ENCODE measurements at places on chromosomes 2 and 18.

DNA sequence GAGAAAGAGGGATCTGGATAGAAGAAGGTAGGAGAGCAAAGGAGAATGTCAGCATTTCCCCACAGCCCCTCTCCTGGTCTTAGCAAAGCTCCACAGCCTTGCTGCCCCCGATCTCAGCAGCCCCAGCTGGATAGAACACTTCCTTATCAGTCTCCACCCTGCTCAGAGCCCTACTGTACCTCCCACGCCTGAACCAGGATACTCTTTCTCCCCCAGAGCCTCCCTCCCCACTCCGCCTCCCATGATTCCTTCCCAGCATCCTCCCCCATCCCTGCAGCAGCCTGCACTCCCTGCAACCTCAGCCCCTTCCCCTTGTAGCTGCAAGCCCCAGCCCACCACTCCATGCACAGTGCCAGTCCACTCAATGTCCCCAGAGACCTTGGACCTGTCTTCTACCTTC, 25.8 kb downstream of the PLB1 start:
- H3K27me3 ChIP-seq: no peaks in the 10 kb centered on the region
- H3K36me3 ChIP-seq: no peaks in the 10 kb centered on the region
- H3K27ac ChIP-seq: no peak overlapping the region
- H3K4me1 ChIP-seq: no peaks in the 10 kb centered on the region

- no peaks in the 10 kb centered on the region for H3K27me3 ChIP-seq
- H3K36me3 ChIP-seq: no peaks in the 10 kb centered on the region
- no peak overlapping the region for H3K4me3 ChIP-seq
- peaks cover 63% of the 10 kb centered on the region for H3K4me1 ChIP-seq
- H3K27ac ChIP-seq: no peak overlapping the region
These were observed 12.2 kb downstream of the ROCK1 start for GRCh38 chr18:21099442-21099841.

- H3K36me3 ChIP-seq: peaks cover 4% of the 10 kb centered on the region
- peaks cover 27% of the 10 kb centered on the region for H3K4me1 ChIP-seq
- H3K27ac ChIP-seq: no peak overlapping the region
- H3K27me3 ChIP-seq: no peaks in the 10 kb centered on the region
These were observed 90.5 kb downstream of the USP40 start for GRCh38 chr2:233476063-233476410.

- H3K4me3 ChIP-seq: no peak overlapping the region
- H3K4me1 ChIP-seq: no peaks in the 10 kb centered on the region
- H3K27me3 ChIP-seq: no peaks in the 10 kb centered on the region
- no peaks in the 10 kb centered on the region for H3K36me3 ChIP-seq
- no peak overlapping the region for H3K27ac ChIP-seq
These were observed 98.3 kb downstream of the KLHL14 start for GRCh38 chr18:32674491-32674890.

DNA sequence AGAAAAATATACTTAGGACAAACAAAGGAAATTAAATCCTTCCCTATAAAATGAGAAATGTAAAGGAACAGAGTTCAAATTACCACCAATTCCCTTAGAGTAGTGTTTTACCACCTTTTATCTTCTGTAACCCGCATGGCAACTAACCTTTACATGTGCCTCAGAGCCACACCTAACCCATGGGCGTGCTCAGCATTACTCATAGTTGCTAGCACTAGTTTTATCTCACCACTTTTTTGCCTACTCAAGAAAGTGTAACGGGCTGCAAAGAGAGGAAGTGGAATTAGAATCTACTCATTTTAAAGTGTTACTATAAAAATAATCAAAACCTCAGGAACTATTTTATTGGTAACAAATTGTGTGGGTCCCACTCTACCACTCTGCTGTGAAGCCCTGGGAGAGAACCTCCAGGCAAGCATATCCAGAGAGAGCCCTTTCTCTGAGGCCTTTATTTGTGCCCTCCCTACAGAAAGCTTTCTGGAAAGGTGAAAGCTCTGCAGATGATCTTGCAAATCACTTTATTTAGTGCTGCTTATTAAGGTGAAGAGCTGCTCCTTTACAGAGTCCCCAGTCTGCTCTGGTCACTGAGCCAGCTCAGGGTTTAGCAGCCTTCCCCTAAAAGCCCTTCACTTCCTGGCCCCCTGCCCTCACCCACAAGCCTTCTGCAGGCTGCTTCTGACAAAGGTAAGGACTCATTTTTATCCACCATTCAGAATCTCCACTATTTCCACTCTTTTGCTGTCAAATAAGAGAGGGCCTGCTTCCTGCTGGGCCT, 98.8 kb downstream of the TRABD2A start:
- H3K4me3 ChIP-seq: no peak overlapping the region
- no peaks in the 10 kb centered on the region for H3K36me3 ChIP-seq
- H3K4me1 ChIP-seq: no peaks in the 10 kb centered on the region
- no peak overlapping the region for H3K27ac ChIP-seq
- H3K27me3 ChIP-seq: no peaks in the 10 kb centered on the region

- no peaks in the 10 kb centered on the region for H3K4me1 ChIP-seq
- H3K4me3 ChIP-seq: no peak overlapping the region
- H3K27me3 ChIP-seq: no peaks in the 10 kb centered on the region
- H3K36me3 ChIP-seq: no peaks in the 10 kb centered on the region
- no peak for DNase-seq
- H3K27ac ChIP-seq: no peak overlapping the region
These were observed 78.0 kb downstream of the UPP2 start for GRCh38 chr2:158179660-158180059.

- H3K27me3 ChIP-seq: peaks cover 8% of the 10 kb centered on the region
- H3K27ac ChIP-seq: no peak overlapping the region
- H3K4me3 ChIP-seq: peak overlapping the region; percentile 93
These were observed 1.2 kb upstream of the BCL11A start for GRCh38 chr2:60554646-60555065.

DNA sequence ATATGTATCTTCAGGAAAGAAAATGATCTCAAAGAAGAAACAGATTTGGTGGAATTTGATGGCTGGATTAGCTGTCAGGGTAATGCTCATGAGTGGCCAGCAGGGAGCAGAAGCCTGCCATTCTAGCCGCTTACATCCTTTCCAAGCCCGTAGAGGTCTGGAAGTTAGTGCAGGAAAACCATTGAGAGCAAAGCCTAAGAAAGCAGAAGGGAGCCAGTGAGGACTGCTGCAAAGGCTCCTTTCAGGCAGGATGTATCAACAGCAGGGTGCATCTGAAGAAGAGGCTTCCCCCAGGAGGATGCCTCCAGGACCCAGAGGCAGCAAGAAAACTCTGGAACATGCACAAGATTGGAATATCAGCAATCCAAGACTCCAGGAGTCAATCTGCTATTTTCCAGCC, 22.9 kb upstream of the LBH start:
- no peak for DNase-seq
- H3K4me3 ChIP-seq: no peak overlapping the region
- no peaks in the 10 kb centered on the region for H3K36me3 ChIP-seq
- H3K4me1 ChIP-seq: no peaks in the 10 kb centered on the region
- no peaks in the 10 kb centered on the region for H3K27me3 ChIP-seq
- no peak overlapping the region for H3K27ac ChIP-seq

DNA sequence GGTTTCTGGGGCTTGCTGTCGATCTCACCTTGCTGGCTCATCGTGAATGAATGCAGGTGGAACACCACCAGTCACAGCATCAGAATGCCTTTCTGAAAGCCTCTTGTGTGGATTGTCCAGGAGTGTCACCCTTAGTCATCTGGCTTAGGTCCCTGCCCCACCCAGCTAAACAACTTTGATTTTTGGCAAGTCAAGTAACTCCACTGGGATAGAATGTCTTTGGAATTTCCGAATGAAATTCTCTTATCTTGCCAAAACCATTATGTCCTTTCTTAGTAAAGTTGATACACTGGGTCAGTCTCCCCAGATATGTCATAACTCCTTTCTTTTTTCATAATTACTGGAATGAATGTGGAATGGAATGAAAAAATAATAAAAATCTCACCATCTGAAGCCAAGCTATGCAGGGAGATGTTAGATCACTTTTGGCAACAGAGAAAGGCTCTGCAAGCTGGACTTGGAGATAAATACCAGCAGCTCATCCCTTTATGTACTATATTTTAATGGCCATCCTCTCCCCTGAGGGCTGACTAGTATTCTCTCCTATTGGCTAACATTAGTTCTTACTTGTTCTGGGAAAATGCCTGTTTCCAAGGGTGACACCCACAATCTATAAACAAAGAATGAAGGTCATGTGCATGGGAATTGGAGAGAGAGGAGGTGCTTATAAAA, 35.4 kb downstream of the INSIG2 start:
- H3K4me3 ChIP-seq: no peak overlapping the region
- H3K36me3 ChIP-seq: no peaks in the 10 kb centered on the region
- no peaks in the 10 kb centered on the region for H3K27me3 ChIP-seq
- no peak for DNase-seq
- H3K27ac ChIP-seq: peak overlapping the region; percentile 69
- peaks cover 39% of the 10 kb centered on the region for H3K4me1 ChIP-seq

- no peak overlapping the region for H3K4me3 ChIP-seq
- DNase-seq: no peak
- H3K27ac ChIP-seq: no peak overlapping the region
- no peaks in the 10 kb centered on the region for H3K4me1 ChIP-seq
- H3K27me3 ChIP-seq: no peaks in the 10 kb centered on the region
These were observed 395.0 kb upstream of the CRIM1 start for GRCh38 chr2:35960596-35960995.

GRCh38 chr18:37734406-37734805, 168.8 kb upstream of the CELF4 start:
- H3K27ac ChIP-seq: no peak overlapping the region
- H3K27me3 ChIP-seq: no peaks in the 10 kb centered on the region
- DNase-seq: no peak

- peak; percentile 38 for DNase-seq
- H3K4me3 ChIP-seq: peak within 1 kb of the TSS; percentile 80
- H3K4me1 ChIP-seq: peaks cover 18% of the 10 kb centered on the region
- H3K27me3 ChIP-seq: no peaks in the 10 kb centered on the region
- no peaks in the 10 kb centered on the region for H3K36me3 ChIP-seq
These were observed at the start of gene HDHD2 for GRCh38 chr18:47150029-47150823. TSS of gene HDHD2 (minus strand) at chr18:47150500. CDS start at chr18:47136439, 14,061 bp downstream.

- H3K27ac ChIP-seq: peak overlapping the region; percentile 81
- no peaks in the 10 kb centered on the region for H3K27me3 ChIP-seq
- no peak overlapping the region for H3K4me3 ChIP-seq
- no peak for DNase-seq
- H3K36me3 ChIP-seq: no peaks in the 10 kb centered on the region
These were observed 149.7 kb downstream of the SMAD7 start for GRCh38 chr18:48800876-48801727.

DNA sequence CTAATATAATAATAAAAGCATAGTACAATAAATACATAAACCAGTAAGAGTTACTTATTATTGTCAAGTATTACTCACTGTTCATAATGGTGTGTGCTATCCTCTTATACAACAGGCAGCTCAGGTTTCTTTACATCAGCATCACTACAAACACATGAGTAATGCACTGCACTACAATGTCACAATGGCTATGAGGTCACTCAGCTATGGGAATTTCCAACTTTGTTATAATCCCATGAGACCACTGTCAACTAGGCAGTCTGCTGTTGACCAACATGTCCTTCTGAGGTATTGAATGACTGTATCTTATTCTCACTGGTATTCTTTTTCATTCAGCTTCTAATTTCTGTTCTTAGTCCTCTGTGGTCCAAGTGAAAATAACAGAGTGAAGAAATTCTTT, 250.4 kb upstream of the DSEL start:
- H3K27ac ChIP-seq: no peak overlapping the region
- H3K4me3 ChIP-seq: no peak overlapping the region
- H3K4me1 ChIP-seq: no peaks in the 10 kb centered on the region

DNA sequence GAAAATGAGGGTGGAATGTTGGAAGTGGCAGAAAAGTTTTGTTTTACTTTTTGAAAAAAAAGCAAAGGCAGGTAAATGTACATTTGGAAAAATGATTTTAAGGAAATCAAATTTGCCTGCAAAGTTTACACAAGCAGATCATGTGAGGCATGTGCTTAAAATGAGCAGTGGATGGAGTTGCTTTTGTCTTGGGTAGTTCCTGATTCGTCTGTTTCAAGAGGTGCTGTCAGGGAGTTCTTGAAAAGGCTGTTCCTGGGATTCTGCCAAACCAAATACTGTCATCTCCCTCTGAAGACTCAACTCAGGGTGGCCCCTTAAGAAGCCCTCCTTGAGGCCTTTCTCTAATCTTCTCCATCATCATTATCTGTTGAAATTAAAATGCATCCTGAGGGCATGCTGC, 59.0 kb downstream of the TACR1 start:
- no peak for DNase-seq
- no peaks in the 10 kb centered on the region for H3K36me3 ChIP-seq
- no peak overlapping the region for H3K27ac ChIP-seq

All from thoracic aorta (tissue), 2 donors.